ENCODE measurements at places on chromosomes 6 and 20.
A peak's percentile ranks its signal among the peaks of the same experiment; 100 is the strongest.

DNA sequence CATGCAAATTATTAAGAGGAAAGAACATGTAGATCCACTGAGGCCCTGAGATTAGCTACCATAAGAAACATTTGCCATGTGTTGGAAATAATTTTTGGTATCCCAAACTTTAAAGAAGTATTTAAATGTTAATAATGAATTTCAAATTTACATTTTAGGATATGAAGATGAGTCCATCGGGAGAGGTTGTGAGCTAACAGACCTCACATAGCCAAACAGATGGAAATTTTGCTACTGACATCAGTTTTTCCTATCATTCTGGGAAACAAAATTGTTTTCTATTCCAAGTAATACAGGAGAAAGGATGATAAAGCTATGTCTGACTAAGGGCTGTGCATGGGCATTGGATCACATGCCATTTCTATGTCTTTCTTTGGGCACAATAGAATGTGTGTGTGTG is 809.6 kb downstream of the TENT5A start:
- no peak for DNase-seq

- DNase-seq = no peak
Measured at GRCh38 chr6:54299542-54300269, 8.5 kb upstream of the TINAG start.

GRCh38 chr20:9400171-9401025 is 114.0 kb upstream of the LAMP5 start:
- DNase-seq = no peak

DNA sequence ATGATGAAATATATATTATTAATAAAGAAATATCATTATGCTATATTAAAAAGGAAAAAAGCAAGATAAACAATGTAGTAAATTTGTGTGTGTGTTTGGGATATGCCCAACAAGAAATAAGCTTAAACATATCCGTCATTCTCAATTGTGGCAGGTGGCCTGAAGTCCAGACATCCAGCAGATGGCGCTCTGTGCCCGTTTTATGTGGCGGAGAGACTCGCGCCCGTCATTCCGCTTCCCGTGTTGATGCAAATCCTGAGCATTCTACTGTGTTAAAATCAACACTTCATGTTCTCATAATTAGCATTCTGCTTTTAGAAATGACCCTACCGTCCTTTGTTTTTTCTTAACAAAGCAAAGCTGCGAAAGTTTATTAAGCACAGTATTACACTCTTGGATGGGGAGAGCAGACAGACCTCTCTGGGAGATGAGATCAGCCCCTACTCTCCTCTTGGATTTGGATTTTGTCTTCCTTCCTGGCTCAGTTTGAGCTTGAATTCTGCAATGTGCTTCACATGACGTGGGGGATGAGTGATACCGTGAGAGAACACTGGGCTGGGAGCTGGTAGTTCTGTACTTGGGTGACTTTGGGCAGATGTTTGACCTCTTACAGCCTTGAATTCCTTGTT is 125.8 kb downstream of the MCHR2 start:
- peak; percentile 51 for DNase-seq

DNA sequence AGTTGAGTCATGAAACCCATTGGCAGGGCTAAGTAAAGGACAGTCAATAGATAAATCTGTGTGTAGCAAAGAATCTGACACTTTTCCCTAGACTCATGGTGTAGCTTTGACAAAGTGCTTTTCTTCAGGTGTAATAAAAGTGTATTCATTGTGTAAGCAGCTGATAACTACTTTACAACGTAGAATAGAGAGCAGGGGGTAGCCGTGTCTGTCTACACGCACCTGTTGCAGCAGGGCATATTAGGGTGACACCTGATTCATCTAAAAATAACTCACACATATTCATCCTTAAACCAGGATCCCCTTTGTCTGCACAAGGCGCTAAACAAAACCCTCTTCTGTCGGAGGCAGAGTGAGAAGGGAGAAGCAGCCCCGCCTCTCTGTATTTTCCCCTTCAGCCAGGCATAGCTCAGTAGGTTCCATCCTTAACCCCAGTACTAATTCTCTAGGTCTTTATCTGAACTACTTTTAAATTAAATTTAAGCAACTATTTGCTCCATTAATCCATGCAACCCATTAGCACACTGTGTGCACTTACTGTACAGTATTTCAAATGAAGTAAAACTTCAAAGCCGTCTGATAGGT is 306.7 kb upstream of the SASH1 start:
- no peak for DNase-seq

DNA sequence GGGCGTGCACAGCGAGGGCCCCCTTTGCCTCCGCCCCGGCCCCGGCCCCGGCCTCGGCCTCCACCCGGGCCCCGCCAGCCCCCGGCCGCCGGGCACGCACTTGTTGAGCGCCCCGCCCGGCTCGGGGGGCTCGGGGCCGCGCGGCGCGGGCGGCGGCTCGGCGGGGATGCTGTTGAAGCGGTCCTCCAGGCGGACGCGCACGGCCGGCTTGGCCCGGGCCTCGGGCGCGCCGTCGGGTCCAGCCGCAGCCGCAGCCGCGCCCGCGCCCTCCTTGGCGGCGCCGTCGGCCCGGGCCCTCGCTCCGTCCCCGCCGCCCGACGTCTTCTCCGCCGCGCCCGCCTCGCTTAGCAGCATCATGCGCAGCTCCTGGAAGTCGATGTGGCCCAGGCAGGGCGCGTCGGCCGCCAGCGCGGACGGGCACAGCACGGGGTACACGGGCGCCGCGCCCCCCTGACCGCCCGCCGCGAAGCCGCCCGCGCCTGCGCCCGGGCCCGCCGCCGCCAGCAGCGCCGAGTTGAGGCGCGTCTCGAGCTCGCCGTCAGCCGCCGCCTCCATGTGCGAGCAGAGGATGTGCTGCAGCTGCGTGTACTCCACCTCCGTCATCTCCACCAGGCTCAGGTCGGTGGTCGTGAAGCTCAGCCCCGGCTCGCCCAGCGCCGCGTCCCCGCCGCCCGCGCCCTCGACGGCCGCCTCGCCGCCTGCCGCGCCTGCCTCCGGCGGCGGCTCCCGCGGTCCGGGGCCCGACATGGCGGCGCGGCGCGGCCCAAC is 514 bp downstream of the TCFL5 start:
- peak; percentile 32 for DNase-seq

GRCh38 chr6:64717281-64717680 is 989.7 kb downstream of the EYS start:
- no peak for DNase-seq

GRCh38 chr6:12602951-12603672 is 113.5 kb upstream of the PHACTR1 start:
- no peak for DNase-seq

GRCh38 chr6:160031442-160031841 is 62.6 kb downstream of the IGF2R start:
- DNase-seq = no peak

DNA sequence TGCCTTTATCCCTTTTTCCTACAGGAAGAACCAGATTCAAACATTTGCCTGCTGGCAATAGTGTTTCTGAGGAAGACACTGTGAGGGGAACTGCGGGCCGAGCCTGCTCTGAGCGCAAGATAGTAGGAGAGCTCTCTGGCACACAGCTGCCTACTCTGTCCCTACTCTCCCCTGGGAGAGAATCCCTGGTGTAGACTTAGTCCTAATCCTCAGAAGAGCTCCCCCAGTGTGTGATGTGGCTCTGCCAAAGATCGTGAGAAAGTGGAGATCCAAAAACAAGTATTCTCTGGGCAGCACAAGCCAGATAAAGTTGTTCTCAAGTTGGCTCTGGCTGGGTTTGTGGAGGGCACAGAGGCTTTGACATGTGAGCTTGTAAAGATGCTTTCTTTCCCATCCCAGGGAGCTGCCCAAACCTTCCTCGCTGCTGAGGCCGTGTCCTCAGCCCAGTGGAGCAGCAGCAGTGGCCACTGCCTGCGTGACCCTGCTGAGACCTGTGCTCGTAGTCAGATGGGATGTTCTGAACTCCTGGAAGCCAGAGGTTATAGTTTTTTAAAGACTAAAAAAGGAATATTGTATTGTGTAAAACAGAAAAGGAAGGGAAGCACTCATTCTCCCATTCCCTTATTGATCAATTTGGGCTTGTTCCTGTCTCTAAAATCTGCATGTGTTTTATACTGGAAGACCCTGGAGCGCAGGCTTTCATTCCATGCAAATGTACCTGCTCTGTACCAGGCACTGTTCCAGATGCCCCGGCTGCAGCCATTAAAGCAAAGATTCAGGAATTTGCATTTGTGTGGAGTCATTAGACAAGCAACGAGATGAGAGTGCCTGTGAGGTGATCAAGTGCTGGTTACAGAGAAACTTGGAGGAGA is 30.7 kb downstream of the PNLDC1 start:
- DNase-seq = no peak

DNA sequence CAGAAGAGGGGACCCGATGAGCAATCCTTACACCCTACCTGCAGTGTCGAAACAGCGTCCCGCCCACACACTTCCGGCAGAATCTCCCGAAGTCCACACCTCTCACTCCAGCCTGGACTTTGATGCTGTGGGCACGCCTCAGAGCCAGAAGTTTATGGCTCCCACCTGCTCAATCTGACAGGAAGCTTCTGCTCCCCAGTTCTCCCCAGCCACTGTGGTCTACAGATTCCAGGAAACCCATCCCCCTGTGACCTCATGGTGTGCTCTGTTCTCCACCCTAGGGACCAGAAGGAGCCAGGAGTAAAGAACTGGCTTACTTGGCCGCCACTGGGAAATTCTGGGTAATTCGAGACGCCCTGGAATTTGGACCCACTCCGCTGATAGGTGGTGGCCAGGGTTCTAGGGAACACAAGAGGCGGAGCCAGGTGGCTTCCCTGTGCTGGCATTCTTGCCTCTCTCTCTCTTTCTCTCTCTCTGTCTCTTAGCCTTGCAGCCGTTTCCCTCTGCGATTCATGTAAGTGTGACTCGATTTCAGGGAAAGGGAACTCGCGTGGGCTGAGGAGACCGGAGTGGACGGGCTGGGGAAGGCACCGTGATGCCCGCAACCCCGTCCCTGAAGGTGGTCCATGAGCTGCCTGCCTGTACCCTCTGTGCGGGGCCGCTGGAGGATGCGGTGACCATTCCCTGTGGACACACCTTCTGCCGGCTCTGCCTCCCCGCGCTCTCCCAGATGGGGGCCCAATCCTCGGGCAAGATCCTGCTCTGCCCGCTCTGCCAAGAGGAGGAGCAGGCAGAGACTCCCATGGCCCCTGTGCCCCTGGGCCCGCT is at the start of gene TRIM15:
Gene TRIM15 (plus strand): TSS at position 457 of the 828 bp plus-strand sequence. CDS start 139 bp downstream, at position 596.
- DNase-seq = peak; percentile 48

DNA sequence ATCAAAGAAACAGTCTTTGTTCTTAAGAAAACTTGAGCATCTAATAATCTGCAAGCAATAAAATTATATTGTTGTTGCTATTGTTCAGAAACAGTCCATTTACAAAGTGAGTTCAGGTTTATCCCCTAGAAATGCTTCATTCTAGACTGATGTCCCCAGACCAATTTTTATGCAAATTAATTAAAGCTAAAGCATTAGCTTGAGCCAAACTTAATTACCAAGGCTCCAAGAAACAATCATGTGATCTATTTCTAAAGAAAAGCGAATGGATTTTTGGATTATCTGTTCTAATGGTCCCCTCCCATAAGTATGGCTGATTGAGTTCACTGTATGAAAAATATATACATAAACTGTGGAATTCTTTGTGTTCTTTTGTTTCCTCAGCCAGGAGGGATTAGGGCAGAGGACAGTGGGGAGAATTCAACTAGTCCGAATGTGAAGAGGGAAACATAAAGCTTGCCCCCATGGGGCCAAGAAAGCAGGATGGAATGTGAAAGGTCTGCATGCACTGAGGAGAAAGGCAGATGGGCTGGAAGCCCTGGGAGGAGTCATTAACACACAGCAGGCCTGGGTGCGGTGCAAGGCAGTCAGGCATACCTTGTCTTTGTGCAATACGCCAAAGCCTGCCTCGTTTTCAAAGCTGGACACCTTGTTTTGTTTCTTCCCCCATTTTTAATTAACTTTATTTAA is 597.1 kb downstream of the KIF16B start:
- DNase-seq = no peak

- no peak for DNase-seq
Measured at GRCh38 chr20:4366076-4366475, 350.7 kb upstream of the RNF24 start.

DNA sequence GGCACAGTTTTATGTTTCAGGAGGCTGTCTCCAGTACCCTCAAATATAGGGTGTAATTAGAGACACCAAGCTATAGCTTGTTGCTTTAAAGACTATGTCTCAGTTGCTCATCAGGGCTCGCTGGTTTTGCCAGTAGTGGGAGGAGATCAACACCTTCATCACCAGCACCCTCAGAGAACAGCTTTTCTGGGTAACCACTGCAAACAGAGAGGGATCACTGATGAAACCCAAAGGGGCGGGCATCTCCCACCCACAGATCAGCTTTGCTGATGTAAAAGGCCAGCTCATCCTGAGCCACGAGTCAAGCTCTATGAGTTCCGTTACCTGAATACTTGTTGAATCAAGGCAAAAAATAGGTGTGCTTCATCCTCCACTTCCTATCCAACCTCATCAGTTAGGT is 187.7 kb downstream of the AIG1 start:
- no peak for DNase-seq

- DNase-seq = no peak
Measured at GRCh38 chr20:51910321-51911050, 108.2 kb upstream of the SALL4 start.

GRCh38 chr20:45395114-45395415 is 13.0 kb upstream of the DBNDD2 start:
- DNase-seq = no peak

- no peak for DNase-seq
Measured at GRCh38 chr6:21382821-21383449, 210.6 kb upstream of the SOX4 start.

GRCh38 chr6:110217266-110217665 is 37.0 kb downstream of the CDC40 start:
- no peak for DNase-seq

DNA sequence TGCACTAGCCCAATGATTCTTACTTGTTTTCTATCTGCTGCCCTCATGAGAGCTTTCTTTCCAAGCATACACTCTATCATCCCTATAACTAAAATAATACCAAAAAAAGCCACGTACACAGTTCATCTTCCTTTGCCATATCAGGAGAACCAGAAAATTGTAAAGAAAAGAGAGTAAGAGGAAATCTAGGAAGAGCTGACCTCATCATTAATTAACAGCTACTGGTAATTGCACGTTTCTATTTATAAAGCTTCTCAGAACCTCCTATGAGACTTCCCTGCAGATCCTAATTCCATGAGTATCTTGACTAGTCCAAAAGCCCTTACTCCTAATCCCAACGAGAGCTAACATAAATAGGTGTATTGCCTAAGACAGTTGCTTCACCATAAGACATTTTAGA is 191.5 kb upstream of the RNF217 start:
- no peak for DNase-seq

DNA sequence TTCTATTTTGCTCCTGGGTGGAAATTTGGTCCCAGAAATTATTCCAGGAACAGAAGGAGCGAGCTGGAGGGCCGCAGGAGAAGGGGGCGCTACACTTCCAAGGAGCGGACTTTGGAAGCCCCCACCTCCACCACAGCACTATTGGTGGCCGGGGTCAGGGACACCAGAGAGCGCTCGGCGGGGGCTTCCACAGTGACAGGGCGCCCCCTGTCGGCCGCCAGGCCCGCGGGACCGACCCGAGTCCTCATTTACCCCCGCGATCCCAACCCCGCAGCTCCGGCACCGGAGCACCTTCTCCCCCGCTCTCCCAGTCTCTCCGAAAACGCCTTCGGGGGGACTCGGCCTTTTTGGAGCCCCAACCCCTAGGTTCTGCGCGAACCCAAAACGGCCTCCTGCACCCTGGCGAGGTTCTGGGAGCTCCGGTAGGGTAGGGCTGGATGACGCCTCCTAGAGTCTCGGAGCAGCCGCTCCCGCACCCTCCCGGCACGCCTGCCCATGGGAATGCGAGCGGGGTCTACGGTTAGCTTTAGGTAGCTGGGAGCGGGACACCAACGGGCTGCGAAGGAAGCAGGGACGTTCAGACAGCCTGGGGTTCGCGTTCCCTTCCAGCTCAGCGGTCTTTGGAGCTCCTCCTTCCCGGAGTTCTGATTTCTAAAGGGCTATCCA is 2.4 kb upstream of the FOXA2 start:
- DNase-seq = no peak

All from activated T-helper 1 cell treated with anti-CD3 and anti-CD28 coated beads, Interleukin-12 subunit alpha, Interleukin-12 subunit beta, Interleukin-2, Interleukin-4 antibody, amounts not matched to agents 30 ng/mL and 10 ng/mL and 1 ng/mL, durations not matched to agents 14 hours and 24 hours and 36 hours (primary cell).